ENCODE measurements at places on chromosomes 11 and 22.
A peak's percentile ranks its signal among the peaks of the same experiment; 100 is the strongest.

- no peak for DNase-seq
Observed at GRCh38 chr11:121559606-121560200, 106.9 kb upstream of the SORL1-AS1 start.

GRCh38 chr11:75350743-75351540 lies 519 bp downstream of the ARRB1 start:
- peak; percentile 71 for DNase-seq

- no peak for DNase-seq
Observed at GRCh38 chr11:127588431-127588830, 587.9 kb upstream of the KIRREL3 start.

- no peak for DNase-seq
Observed at GRCh38 chr22:49447837-49448236, 379.8 kb downstream of the BRD1 start.

DNA sequence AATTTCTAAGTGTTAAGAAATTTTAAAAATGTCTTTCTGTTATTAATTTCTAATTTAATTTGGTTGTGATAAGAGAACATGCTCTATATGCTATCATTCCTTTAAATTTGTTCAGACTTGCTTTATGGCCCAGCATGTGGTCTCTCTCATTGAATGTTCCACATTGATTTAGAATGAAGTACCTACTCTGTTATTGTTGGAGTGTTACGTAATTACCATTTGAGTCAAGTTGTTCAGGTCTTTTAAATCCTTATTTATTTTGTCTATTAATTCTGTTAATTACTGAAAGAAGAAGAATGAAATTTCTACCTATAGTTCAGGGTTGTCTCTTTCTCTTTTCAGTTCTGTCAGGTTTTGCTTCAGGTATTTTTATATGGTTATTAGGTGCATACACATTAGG lies 57.0 kb downstream of the PRMT3 start:
- DNase-seq = no peak

DNA sequence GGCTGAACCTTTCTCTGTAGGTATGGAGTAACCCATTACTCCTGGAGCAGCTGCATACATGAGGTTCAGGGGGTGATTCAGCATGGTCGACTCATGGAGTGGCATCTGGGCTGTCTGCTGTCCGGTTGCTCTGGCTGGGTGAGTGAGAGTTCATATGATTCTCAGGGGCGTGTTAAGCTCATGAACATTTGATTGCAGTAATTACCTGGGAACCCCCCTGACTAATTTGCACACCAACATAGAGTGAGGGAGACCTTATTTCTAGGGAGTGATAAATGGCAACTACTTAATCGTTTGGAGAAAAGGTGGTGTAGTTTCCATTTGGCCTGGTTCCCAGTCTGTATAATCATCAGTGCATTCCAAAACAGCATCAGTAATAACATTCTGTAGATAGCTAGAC lies 661.9 kb downstream of the ETS1 start:
- DNase-seq = no peak

GRCh38 chr11:65266210-65266609 lies 4.4 kb downstream of the POLA2 start:
- no peak for DNase-seq

DNA sequence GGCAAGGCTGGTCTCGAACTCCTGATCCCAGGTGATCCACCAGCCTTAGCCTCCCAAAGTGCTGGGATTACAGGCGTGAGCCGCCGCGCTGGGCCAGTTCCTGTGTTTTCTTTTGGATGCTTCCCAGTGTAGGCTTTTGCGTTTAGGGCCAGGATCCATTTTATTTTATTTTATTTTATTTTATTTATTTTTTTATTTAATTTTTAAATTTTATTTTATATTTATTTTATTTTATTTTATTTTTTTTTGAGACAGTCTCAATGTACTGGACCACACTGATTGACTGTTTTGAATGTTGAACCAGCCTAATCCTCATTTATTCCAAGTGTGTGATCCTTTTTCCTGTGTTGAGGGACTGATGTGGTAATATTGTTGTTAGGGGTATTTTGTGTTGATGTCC lies 8.4 kb downstream of the EPS8L2 start:
- DNase-seq = no peak

- no peak for DNase-seq
Observed at GRCh38 chr11:2673250-2673610, 26.6 kb downstream of the KCNQ1OT1 start.

DNA sequence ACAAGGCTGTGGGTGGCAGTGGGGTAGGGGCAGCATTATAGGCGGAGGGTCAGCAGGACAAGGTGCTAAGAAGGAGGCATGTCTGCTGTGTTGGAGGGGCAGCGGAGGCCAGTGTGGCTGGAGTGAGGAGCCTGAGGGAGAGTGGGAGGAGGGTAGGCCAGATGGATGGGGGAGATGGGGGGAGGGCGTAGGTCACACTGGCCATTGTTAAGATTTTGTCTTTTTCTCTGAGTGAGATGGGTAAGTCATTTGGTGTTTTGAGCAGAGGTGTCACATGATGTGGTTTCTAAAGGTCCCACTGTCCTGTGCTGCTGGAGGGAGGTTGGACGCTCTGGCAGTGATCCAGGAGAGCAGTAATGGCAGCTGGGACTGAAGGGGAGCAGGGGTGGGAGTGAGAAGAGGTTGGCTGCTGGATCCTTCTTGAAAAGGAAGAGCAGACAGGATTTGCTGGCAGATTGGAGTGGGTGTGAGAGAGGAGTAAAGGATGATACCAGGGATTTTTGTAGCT lies 9.8 kb downstream of the PPP6R3 start:
- peak; percentile 63 for DNase-seq

GRCh38 chr11:81874635-81875034 lies 859.0 kb downstream of the FAM181B start:
- DNase-seq = no peak

GRCh38 chr11:105179542-105180278 lies 40.1 kb upstream of the CARD18 start:
- no peak for DNase-seq

GRCh38 chr11:18633256-18634139 lies 644 bp downstream of the SPTY2D1 start:
- no peak for DNase-seq

GRCh38 chr11:128764424-128765095 lies 70.7 kb downstream of the FLI1 start:
- DNase-seq = no peak

DNA sequence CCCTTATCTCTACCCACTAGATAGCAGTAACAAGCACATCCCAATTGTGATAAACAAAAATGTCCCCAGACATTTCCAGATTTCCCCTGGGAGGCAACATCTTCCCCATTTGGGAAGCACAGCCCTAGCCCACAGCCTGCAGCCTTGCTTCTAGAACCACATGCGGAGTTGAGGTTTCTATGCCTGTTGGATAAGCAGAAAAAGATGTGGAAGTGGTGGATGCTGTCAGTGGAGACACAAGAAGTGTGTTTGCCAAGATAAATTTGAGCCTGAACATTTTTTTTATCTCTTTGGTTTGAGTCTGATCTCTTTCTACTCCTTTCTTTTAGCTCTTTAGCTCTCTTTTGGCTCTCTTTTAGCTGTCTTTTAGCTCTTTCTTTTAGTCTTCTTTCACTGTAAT lies 884.5 kb downstream of the NTM start:
- DNase-seq = no peak

- no peak for DNase-seq
Observed at GRCh38 chr11:4085575-4085974, 9.0 kb upstream of the RRM1 start.

GRCh38 chr22:23080613-23081290 lies 10.4 kb downstream of the GNAZ start:
- DNase-seq = no peak

DNA sequence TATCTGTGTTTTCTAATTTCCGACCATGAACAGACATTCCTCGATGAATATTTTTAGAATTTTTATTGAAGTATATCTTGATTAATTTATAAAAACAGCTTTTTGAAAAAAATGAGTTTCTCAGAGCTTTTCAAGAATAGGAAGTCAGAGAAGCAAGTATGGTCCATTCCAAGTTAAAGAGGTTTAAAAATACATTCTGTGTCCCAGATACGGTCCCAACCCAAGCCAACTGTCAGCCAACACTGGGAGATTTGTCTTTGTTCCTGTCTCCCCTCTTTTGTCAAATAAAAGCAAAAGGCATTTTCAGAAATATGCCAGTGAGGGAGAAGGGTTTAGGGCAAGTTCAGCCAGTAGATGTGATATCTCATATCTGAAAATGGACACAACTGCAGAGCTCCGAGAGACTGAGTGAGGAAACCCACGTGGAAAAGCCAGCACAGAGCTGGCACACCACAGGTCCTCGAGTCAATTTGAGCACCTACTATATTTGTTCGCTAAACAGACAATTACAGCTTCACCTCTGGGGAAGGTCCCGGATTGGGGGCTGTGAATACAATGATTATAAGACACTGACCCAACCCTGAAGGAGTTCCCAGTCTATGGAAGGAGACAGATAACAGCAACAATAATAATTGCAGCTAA lies 59.8 kb downstream of the C11orf91 start:
- DNase-seq = no peak

DNA sequence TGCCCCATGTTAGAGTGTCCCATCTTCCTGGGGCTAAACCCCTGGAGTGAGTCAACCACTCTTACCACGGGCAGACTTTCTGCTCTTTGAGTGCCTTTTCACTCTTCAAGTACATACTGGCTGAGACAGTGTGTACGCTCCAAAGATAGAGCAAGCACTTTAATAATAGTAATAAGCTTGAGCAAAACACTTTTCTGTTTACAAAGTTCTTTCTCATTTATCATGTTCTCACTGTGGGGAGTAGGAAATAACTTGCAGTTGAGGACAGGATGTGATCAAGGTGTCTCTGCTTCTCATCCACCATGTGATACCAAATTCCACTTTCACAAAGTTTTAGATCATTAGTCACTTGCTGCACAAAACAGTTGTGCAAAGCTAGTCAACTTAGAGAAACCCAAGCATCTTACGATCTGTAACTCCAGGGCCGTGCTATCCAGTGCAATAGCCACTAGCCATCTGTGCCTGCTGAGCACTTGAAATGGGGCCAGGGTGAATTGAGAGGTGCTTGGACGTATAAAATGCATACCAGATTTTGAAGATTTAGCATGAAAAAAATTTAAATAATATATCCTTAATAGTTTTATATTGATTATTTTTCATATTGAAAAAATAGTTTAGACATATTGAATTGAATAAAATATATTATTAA lies 135.3 kb downstream of the KIF18A start:
- no peak for DNase-seq

Data from left ventricle myocardium superior (tissue), 1 donor.